SK-N-MC (cell line): ENCODE measurements at places on chromosomes 1 and 21.

- no peak for DNase-seq
These were observed 65.7 kb downstream of the SDC3 start for GRCh38 chr1:30842697-30843354.

- no peak for DNase-seq
These were observed 29.3 kb upstream of the PLXNA2 start for GRCh38 chr1:208273386-208274017.

- no peak for DNase-seq
These were observed 98.8 kb downstream of the FOXD2 start for GRCh38 chr1:47536646-47537118.

DNA sequence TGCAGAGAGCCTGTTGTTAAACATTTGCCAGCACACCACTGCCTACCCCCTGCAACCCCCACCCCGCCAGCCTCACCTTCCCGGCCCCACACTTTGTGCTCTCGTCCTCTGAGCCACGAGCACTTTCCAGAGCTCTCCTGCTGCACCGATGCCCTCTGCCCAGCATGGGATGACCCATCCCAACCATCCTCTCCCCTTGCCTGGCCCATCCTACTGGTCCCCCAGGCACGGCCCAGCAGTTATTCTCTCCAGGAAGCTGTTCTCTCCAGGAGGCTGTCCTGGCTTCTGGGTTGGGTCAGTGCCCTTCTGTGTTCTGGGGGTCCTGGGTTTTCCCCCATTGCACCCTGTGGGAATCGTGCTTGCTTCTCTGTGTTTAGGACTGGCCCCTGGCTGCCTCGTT is 60.1 kb upstream of the ABCG1 start:
- no peak for DNase-seq

DNA sequence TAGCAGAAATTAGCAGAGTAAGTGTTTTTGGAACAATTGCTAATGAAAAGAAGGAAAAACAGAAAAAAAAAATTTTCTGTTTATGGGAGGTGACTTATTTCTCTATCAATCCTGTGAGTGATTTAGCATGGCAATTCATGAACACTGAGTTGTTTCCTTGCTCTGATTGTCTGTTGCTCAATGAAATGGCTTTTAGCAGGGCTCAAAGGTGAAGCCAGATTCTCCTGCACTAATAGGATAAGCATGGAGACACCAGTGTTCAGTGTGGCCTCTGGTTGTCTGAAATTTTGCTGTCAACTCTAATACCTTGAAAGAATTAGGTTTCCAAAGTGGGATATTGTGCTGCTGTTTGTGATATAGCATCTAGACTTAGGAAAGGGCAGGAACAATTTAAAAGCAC is 15.8 kb downstream of the TRIM45 start:
- no peak for DNase-seq

GRCh38 chr1:99218572-99218971 is 45.7 kb upstream of the PLPPR4 start:
- DNase-seq, result no peak

GRCh38 chr1:41342774-41343355 is 18.4 kb upstream of the FOXO6 start:
- DNase-seq, result no peak

- DNase-seq, result no peak
These were observed 57.9 kb upstream of the ENAH start for GRCh38 chr1:225710804-225711203.

GRCh38 chr1:11394592-11395245 is 84.2 kb upstream of the DISP3 start:
- no peak for DNase-seq

DNA sequence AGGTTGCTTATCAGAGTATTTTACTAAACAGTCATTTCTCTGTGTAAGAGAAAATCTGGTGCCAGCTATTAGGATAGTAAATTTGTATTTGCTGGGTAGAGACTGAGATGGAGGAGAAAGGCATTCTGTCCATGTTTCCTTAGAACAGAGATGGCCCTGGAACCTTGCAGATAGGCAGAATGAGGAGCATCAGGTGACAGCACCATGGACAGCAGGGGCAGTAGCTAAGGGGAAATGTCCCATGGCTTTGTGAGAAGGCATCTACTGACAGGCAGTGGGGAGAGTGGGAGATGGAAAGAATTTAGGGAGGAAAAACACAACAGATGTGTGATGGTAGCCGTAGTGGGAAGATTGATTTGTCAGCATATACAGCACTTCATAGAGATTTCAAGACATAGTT is 105.0 kb downstream of the PRRX1 start:
- DNase-seq, result no peak

DNA sequence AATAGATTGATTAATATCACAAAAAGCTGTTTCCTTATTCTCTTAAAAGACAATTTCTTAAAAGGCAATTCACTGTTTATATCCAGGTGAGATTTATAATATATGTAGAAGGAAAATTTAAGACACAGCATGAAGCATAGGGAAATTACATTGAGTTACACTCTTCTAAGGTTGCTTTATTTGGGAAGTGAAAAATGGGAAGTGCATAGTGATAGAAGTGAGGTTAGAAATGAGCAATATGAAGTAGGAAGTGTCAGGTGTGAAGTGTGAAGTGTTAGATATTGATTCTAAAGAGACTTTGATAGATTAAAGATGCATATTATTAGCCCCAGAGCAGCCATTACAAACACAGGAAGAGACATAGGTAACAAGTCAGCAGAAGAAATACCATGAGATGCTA is 40.3 kb downstream of the FH start:
- no peak for DNase-seq

- DNase-seq, result no peak
These were observed 28.3 kb downstream of the DDR2 start for GRCh38 chr1:162660574-162660973.
